NCI-H526 (cell line): ENCODE measurements at places on chromosomes 16 and 17.
A peak's percentile ranks its signal among the peaks of the same experiment; 100 is the strongest.

- DNase-seq, result peak; percentile 80
Observed at GRCh38 chr17:50681263-50682200, 26.2 kb downstream of the ANKRD40 start.

DNA sequence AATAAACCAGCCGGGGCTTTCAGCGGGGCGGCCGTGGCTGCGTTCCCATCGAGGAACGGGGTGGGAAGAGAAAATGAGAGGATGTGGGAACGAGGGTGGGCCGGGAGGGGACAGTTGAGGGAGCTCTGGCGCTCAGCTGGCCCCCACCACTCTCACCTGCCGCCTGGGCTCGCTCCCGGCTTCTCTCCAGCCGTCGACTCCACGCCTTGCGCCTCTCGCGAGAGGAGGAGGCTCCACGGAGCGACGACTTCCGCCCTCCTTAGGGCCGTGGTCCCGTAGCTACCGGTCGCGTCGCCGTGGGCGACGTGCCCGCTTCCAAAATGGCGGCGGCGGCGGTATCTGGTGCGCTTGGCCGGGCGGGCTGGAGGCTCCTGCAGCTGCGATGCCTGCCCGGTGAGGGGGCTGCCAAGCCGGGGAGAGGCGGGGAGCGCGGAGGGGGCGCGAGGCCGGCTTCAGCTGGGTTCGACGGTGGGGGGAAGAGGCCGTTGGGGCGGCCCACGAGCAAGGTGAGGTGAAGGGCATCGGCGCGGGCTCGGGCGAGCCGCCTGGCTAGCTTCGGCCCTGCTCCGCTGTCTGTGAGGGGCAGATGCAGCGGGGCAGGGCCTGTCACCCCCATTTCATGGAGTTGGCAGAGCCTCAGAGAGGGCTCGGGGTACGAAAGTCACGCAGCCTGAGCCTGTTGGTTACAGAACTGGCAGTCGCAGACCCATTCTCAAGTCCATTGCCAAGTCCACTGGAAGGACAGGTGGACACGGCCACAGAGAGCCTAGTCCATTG lies at the start of the genes CIAPIN1 and COQ9:
Gene CIAPIN1 (minus strand): TSS at position 200 of the 777 bp plus-strand sequence. CDS start 6,457 bp downstream, outside the sequence.
Gene COQ9 (plus strand): TSS at position 294 of the 777 bp plus-strand sequence. CDS start 27 bp downstream, at position 321.
- peak; percentile 92 for DNase-seq

- DNase-seq, result no peak
Observed at GRCh38 chr17:58309918-58310259, 18.7 kb downstream of the TSPOAP1 start.

GRCh38 chr16:10521681-10522274 lies 58.6 kb downstream of the EMP2 start:
- DNase-seq, result peak; percentile 50

- no peak for DNase-seq
Observed at GRCh38 chr16:53092284-53092683, 37.5 kb downstream of the CHD9 start.

GRCh38 chr16:29011112-29011511 lies 26.3 kb downstream of the LAT start:
- no peak for DNase-seq

GRCh38 chr17:76171706-76172105 lies 30.7 kb upstream of the FOXJ1 start:
- no peak for DNase-seq

DNA sequence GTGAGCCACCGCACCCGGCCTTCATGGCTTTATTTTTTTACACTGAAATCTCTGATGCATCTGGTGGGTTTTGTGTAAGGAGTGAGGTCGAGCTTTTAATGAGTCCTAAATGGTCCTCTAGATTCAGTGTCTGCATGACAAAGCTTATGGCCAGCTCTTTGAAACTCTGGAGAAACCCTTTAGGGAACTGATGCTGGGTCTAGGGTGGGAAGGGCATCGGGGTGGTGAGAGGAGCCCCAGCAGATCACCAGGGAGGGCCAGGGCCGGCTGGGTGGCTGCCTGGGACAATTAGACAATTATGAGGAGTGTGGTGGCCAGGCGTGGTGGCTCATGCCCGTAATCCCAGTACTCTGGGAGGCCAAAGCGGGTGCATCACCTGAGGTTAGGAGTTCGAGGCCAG lies 93.9 kb downstream of the SEC14L1 start:
- no peak for DNase-seq

DNA sequence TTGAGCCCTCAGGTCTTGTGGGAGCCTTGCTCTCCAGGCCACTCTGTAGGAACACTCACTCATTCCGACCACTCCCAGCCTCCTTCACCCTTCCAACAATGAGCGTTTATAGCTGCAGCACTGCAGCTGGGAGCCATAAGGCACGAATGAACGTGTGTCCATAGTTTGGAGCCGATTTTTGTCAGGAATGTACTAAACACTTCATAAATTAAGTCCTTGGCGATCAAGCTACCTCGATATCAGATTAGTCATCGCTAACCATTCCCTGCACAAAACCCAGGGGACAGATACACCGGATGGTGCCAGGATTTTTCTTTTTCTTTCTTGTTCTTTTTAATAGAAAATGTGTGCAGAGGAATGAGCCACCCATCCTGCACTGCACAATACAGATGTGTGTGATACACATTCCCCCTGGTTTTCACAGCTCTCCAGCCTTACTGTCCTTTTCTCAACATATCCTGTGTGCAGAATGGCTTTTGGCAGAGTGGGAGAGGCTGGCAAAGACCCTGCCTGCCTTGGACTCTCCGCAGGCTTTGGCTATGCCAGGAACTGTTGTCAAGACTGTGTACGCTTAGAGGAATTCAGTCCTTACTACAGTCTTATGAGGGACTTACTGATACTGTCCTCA lies 68.4 kb upstream of the ELAC2 start:
- DNase-seq, result no peak

DNA sequence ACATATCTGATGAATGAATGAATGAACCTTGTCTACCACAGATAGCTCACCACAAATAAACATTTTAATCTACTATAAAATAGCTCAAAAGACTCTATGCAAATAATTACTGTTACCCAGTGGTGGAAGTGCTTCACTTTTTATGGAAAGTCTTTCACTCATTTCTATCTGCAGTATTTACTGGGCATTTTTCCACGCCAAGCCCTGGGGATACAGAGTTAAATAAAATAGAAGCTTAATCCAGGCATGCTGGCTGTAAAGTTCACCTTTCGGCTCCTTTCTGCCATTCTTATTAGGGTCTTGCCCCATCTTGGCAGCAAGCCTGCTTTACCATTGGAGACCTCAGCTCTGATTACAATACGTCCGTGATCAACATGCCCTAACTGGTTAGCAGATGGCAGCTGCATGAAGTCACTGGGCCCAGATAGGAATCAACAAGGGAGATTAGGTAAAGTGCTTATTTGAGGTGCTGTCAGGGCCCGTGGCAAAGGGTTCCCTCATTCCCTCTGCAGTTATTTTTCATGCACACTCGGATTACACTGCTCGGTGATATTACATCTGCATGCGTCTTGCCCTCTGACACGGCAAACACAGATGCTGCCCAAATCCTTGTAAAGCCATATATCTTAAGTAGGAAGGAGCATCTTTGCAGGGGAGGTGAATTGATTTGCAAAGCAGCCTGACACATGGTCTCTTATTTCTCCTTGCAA lies 648.9 kb downstream of the WWOX start:
- peak; percentile 48 for DNase-seq

- DNase-seq, result no peak
Observed at GRCh38 chr17:82980632-82981031, 98.8 kb upstream of the METRNL start.

DNA sequence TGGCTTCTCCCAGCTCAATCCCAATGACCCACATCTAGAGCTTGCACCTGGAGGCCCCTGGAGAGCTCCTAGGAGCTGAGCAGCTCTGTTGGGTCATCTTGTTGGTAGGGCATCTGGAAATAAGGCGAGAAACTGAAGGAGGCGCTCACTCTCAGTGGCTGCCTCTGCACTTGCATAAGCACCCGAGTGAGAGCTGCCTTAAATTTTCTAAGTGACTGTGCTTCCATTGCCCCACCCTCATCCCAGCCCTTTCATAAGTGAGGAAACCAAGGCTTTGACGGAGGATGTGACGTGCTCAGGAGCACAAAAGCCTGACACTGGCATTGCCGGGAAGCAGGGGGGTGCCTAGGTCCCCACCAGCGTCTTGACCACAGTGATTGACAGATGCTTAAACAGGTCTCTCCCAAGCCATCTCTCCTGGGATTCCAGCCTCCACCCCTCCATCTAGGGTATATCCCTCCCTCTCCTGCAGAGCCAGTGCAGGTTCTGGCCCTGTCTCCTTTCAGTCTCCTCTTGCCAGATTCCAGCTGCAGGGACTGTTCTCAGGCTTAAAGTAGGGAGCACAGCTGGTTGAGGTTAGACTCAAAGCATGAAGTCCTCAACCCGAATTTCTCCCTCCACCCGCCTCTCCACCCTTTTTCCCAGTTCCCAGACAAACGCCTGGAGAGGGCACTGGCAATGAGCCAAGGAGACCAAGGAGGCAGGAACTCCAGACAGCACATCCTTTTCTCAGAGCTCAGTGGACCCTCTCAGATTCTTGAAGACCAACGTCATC lies 113.7 kb downstream of the IRX5 start:
- no peak for DNase-seq

DNA sequence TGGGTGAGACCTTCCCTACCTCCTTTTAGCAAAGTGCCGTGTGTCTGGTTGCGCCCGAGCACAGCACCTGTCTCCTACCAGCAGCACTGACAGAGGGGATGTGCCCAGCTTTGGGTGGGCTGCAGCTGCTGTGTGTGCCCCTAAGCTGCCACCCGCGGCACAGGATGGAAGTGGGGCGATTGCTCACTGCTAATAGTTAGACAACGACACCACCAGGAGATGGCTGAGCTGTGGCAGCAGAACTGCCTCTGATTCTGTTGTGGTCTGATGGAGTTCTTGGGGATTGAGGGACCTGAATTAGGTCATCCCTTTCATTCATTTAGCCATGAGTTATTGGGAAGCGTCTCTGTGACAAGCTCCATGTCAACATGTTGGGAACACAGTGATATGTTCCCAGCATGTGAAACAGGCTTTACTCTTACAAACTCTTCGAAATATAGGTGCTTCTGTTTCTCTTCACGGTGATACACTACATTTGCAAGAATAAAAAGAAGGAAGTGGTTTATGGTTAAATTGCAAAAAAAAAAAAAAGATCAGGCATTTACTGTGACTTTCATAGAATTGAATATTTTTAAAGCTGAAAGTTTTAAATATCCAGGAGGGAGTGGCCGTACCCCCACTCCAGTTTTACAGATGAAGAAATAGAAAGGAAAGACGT lies 184.4 kb downstream of the MAF start:
- no peak for DNase-seq

- peak; percentile 19 for DNase-seq
Observed at GRCh38 chr17:42387661-42388380, 421 bp downstream of the STAT3 start.

- no peak for DNase-seq
Observed at GRCh38 chr16:14331020-14331419, 259.9 kb downstream of the MRTFB start.

GRCh38 chr17:59637611-59638310 lies 18.1 kb downstream of the CLTC start:
- DNase-seq, result no peak

- no peak for DNase-seq
Observed at GRCh38 chr17:65320820-65321219, 183.7 kb downstream of the RGS9 start.

DNA sequence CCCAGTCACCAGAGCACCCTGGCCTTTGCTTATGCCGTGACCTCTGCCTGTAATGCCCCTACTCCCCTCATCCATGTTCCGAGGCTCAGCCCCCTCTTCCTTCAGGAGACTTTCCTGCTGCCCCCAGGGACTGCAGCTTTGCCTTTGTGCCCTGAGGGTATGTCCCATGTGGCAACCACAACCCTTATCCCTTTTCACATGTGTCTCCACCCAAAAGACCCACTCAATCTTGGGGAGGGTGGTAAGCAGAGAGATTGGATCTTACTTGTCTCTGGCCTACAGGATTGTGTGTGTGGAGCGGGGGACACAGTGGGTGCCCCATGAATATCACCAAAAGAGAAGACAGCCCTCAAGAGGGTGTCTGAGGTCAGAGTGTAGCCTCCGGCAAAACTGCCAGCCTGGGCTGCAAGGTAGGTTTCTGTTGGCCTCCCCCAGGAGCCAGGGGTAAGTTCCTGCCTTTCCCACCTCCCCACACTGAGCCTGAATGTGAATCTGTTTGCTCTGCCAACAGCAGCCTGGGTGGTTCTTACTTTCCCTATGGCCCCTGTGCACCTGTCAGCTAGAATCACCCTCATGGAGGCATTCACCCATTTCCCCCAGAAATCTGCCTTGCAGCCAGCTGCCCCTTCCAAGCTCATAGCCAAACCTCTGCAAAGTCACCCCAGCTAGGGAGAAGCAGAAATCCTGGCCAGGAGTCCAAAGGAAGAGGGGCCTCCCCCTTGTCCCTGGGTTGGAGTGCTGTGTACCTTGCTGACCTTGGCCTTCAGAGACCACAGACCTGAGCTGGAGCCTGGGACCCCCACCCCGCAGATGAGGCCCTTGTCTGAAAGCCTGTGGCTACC lies 11.5 kb upstream of the C17orf113 start:
- DNase-seq, result peak; percentile 39

DNA sequence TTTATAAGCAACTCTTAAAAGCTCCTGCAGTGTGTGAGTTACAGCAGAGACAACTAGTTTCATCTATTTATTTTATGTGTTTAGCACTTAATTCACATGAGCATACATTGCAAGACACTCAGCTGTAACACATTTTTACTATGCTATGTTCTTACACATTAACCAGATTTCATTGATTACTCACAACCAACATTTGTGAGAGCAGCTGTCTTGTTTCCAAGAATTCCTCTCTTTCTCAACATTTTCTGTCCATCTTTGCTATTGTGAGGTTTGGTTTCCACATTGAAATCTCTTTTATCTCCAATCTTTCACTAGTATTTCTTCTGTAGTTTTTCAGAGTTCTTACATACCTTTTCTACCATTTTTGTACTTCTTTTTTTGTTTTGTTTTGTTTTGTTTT lies 51.2 kb downstream of the COPRS start:
- DNase-seq, result no peak

- DNase-seq, result peak; percentile 48
Observed at GRCh38 chr17:7885367-7886226, 3.0 kb upstream of the CHD3 start.

DNA sequence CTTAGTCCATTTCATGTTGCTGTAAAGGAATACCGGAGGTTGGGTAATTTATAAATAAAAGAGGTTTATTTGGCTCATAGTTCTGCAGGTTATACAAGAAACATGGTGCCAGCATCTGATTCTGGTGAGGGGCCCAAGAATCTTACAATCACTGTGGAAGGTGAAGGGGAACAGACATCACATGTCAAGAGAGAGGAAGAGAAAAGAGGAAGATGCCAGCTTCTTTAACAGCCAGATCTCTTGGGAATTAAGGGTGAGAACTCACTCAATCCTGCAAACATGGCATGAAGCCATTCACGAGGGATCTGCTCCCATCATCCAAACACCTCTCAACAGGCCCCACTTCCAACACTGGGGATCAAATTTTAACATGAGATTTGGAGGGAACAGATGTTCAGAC lies 49.5 kb downstream of the BMERB1 start:
- DNase-seq, result no peak

DNA sequence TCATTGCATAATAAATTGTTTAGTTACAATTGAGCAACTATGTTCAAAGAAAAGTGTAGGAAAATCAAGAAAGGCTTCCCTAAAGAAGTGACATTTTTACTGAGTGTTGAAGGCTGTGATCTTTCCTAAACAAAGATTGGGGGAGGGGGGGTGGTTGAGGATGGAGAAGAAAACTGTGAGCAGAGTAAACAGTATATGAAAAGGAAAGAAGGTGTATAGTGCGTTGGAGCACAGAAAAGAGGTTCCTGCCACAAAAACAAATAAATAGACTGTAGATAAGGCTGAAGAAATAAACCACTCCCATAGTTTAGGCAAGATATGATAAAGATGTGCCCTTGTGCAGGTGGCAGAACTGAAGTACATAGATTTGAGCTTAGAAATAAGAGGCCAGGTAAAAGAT lies 8.5 kb downstream of the ABCA10 start:
- no peak for DNase-seq

- DNase-seq, result no peak
Observed at GRCh38 chr17:73393962-73394361, 82.2 kb upstream of the CDC42EP4 start.
